ENCODE measurements at places on chromosomes 5 and 9. TPM values are rescaled to one million over a fixed set of nuclear protein-coding genes. Genes with fewer than 3 reads are reported as not detected.

- DNase-seq: no peak
Observed at GRCh38 chr5:60633341-60633740, 66.6 kb downstream of the DEPDC1B start.

GRCh38 chr5:179121667-179122111, 61.5 kb downstream of the ZNF354C start:
- no peak for DNase-seq

GRCh38 chr5:149037817-149038216, 25.0 kb downstream of the SH3TC2 start:
- DNase-seq: peak; percentile 11

GRCh38 chr9:131815970-131816873, 76.3 kb upstream of the RAPGEF1 start:
- DNase-seq: no peak

The NDUFS4 gene
- total RNA-seq: 93.5 TPM

The SOHLH1 gene
- total RNA-seq: not detected

The PPP2R2B gene
- 0.70 TPM for total RNA-seq

- no peak for DNase-seq
Observed at GRCh38 chr9:124973807-124974206, 32.9 kb upstream of the GOLGA1 start.

The ACTBL2 gene
- not detected for total RNA-seq

The SPATA6L gene
- 0.60 TPM for total RNA-seq

DNA sequence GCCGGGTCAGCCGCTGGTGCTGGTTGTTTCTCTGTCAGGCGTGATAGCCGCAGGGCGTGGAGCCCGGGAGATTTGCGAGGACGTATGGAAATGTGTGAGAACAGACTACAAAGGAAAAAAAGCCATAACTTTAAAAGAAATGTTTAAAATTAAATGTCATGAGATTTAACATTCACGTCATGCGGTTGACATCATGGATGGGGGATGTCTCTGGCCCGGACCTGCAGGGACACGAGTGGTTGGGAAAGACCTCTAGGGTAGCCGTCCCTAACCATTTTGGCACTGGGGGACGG, 643 bp upstream of the RNF130 start:
- DNase-seq: no peak

DNA sequence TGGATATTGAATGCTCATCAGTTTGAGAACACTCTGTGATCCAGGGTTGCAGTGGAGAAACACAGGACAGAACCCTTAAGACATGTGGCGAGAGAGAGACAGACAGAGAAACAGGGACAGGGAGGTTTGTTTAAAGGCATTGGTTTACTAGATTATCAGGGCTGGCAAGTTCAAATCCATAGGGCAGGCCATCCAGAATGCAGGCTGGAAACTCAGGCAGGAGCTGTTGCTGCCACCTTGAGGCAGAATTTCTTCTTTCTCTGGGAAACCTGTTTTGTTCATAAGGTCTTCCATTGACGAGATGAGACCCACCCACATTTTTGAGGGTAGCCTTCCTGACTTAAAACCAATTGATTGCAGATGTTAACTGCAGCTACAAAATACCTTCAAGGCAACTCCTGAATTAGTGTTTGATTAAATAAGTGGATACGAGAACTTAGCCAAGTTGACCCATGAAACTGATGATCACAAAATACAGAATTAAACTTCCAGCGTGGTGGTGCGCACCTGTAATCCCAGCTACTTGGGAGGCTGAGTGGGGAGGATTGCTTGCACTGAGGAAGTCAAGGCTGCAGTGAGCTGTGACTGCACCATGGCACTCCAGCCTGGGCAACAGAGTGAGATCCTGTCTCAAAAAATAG, 55.9 kb downstream of the NSUN2 start:
- DNase-seq: peak; percentile 14

DNA sequence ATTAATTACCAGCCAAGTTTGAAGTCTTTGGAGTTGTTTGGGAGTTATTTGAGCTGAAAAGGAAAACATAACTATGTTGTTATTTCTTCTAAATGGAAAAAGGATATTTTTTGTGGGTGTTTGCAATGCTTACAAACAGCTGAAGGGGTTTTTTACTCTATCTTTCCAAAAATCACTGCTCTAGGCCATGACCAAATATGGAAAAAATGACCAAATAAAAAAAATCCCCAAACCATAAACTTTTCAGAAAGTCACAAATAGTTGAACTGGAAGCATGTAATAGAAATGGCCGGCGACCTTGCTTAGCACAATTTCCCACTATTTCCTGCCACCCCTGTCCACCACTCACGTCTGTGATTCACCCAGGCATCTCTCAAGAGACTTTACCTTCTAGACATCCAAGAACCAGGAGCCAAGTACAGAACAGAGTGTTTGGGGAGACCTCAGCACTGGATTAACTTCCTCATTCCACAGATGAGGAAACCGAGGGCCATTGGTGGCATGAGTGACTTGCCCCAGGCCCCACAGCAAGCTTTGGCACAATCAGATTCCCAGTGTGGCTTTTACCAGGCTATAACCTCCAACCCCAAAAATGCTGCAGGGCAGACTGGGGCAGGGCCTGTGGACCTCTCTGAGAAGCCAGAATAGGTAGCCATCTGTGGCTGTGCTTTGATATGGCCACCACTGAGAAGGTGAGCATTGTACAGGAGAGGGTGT, 84.5 kb downstream of the NRG2 start:
- no peak for DNase-seq

DNA sequence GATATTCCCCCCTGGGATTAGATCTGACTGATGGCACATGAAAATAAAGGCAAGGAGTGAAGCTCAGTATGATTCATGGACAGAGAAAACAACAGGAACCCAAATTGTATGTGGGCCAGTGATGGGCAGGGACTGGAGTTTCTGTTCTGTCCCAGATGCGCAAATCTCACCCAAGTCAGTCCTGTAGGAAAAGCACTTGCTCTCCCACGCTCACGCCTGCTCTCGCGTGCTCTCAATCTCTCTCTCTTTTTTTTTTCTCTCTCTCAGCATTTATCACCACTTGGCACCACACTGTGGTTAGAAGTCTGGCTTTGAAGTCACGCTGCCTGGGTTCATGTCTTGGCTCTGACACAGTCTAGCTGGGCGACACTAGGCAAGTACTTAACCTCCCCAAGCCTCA, 106.5 kb upstream of the LRRTM2 start:
- DNase-seq: peak; percentile 34

- no peak for DNase-seq
Observed at GRCh38 chr5:180026320-180026719, 45.2 kb downstream of the RNF130 start.

GRCh38 chr5:9198394-9198793, 347.5 kb downstream of the SEMA5A start:
- DNase-seq: no peak

DNA sequence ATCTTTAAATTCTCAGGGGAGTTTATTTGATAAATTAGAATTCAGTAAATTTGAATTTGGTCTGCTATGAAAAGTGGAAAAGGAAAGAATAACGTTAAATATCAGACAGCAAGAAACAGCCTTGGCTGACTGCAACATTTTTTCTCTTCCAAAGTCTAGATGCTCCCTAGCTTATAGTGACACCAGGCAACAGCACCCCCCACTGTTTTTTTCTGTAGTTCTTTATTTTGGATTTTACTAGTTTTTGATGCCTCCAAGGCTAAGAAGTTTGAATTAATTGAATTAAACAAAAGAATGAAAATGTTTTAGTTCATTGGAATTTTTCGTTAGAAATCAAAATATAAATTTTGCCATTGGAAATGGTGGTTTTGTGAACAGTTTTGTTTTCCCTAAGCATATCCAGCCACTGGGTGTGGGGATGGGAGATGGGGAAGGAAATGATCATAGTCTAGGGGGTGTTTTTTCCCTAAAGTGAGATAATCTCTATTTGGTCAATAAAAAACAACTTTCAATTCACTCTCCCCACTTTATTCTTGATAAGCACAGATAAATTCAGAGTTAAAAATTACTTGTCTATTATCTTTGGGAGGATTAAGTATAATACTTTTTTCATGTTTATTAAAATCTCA, 199.3 kb upstream of the CD180 start:
- DNase-seq: no peak

The NIPAL4 gene
- total RNA-seq: 3.1 TPM

DNA sequence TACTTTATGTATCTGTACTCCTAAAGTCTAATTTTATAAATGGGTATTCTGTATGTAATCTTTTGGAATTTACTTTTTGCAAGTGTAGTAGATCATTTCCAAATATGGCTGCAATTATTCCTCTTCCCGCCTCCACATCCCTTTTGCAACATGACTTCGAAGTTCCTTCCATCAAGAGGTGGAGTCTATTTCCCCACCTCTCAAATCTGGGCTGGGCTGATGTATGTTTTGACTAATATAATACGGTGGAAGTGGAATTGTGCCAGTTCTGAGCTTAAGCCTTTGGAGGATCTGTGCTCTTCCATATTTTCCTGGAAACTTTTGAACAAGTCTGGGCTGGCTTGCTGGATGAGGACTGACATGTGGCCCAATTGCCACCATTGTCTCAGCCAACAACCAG, 155.9 kb downstream of the FGF18 start:
- DNase-seq: no peak

DNA sequence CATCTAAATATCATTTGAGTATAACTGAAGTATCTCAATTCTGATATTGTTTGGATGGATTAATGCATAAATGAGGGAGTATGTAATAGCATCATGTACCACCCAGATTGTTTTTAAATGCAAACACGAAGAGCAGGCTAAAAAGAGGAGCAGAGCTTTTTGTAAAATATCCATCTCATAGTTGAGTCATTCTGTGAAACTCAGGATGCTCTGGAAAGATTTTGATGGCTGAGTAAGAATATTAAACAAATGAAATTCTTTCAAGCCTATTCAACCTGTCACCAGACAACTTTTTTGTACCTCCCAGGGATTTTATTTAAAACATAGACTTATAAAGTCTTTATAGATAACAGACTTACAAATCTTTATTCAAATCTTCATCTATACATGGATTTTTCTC, 625.9 kb downstream of the TLE4 start:
- DNase-seq: no peak

GRCh38 chr5:155461304-155461703, 447.7 kb downstream of the KIF4B start:
- no peak for DNase-seq

DNA sequence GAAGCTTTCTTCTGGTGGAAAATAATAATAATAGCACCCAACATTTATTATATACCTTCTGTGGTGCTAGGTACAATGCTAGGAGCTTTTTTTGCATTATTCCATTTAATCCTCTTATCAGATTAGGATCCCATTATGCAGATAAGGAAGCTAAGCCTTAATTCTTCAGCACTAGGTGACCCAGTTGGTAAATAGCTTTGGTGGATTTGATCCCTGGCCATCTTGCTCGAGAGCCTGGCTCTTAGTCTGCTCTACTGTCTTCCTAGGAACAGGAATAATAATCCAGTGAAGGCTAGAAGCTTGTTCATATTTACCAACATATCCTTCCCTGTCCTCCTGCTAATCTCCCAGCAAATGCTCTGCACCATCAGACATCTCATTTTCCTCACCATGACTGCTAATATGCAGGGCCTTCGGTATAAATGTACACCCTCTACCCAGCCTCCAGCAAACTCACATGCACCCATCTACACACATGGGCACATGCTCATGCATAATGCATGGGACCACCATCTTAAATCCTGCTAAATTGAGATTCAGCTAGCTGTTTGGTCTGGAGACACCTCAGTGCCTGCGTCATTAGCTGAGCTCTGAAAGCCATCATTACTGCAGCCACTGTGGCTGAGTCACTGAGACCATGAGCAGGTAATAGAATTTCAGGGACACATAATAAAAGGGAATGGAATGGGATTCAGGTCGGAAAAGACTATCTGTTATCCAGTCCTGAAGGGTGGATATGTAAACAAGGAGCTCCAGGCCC, 87.5 kb downstream of the TRIM32 start:
- no peak for DNase-seq

The DCP2 gene
- total RNA-seq: 138 TPM

- DNase-seq: no peak
Observed at GRCh38 chr9:79764374-79764773, 192.6 kb downstream of the TLE4 start.

DNA sequence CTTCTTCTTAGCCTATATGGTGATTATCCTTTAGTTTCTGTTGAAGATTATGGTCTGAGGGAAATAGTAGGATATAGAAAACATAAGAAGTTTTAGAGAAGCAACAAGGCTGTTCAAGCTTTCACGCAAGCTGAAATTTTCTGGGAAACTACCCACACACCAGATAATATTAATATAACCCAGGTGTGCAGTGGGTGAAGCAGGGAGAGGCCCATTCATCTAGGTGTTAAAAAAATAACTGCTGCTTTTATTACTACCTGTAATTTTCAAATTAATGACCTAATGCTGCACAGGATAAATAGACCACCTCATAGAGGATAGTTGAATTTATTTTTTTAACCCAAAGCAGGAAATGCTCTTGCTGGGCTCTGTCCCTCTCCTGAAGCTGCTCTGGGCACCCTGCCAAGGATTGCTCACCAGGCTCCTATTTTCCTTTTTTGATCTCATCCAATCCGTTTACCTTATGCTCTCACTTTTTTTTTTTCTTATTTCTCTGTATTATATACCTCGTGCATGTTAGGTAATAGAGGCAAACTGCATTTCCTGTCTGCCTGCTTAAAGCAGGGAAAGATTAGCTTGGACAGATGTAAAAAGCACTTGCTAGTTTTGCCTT, 124.3 kb upstream of the SLC12A2 start:
- no peak for DNase-seq

The CEL gene
- total RNA-seq: 3.6 TPM

GRCh38 chr9:86093788-86094555, 5.4 kb downstream of the GOLM1 start:
- no peak for DNase-seq

GRCh38 chr5:143277536-143277935, 126.0 kb downstream of the NR3C1 start:
- no peak for DNase-seq

DNA sequence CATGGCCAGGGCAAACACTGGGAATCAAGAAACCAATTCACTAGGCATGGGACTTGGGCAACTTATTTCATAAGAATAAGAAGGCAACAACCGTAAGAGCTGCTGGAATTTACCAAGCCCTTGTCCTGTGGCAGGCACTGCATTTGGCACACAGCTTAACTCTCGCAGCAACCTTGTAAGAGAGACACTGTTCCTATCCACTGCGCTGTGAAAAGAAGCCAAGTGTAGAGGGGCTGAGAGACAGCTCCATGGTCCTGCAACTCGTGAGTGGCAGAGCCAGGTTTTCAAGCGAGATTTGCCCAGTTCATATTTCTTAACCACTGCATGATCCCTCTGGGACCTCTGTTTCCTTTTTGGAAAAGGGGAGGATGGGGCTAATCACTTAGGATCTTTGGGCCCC, 129.3 kb upstream of the STC2 start:
- DNase-seq: no peak
